NCI-H774 (cell line): ENCODE measurements at places on chromosomes 5 and 9.
A peak's percentile ranks its signal among the peaks of the same experiment; 100 is the strongest.

DNA sequence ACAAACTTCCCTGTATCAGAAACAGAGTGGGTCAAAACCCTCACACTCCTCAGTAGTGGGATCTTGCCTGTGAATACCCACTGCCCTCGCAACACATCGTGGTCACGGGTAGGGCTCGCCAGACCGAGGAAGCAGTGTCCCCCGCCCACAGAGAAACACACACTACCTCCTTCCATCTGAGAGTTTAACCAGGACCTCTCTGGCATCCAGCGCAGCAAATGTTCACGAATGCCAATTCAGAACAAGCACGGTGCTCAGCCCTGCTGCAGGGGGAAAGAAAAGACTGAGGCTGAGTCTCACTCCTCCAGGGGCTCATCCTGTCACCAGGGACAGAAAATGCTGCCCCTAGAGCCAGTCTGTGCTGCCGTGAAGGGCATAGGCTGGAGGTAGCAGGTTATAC lies 42.5 kb upstream of the SYNPO start:
- no peak for DNase-seq

DNA sequence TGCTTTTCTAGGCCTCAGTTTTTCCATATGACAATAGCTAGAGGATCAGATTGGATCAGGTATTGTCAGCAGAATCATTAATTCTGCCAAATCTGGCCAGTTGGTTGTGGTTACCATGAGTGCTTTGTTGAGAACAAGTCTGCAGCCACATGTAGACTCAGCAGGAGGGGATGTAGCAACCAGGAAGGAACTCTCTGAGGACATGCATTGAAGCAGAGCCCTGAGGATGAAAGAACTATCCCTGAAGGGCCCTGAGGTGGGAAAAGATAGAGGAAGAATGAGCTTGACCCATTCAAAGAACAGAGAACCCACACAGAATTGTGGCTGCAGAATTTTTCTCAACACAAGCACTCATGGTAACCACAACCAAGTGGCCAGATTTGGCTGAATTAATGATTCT lies 60.1 kb upstream of the AFAP1L1 start:
- DNase-seq: no peak

DNA sequence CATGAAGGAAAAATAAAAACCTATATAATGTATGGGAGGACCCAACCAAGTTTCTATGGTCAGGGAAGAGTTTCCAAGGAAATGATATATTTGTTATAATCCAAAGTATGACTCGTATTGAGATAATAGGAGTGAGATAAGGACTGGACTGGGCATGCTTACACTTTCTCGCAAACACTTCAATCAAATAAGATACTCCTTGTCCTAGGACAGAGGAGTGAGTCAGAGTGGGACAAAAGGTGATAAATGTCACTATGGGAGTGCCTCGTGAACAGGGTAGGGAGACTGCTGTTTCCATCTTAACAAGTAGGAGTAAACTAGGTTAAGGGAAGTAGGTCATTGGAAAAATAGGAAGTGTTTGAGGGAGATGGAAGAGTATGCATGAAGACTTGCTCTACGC lies 47.2 kb downstream of the MACIR start:
- DNase-seq: no peak

GRCh38 chr5:17076272-17076671 lies 140.2 kb upstream of the MYO10 start:
- no peak for DNase-seq

DNA sequence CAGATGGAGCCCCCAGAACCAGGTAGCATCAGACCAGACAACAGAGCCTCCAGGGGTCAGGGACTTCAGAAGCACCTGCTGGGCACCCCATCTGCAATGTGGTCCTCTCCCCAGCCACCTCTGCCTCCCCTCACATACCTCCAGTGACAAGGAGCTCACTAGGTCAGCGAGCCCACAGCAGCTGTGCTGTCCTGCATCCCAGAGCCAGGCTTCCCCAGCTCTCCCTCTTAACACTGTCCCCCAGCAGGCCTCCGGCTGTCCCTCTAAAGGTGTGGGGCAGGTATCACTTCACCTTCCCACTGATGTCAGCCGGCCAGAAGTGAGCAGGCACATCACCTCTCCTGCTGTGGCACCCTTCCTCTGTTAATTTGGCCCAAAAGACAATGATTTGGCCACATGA lies 83.6 kb downstream of the LMX1B start:
- no peak for DNase-seq

GRCh38 chr5:178287791-178288105 lies 55.1 kb upstream of the PHYKPL start:
- DNase-seq: no peak

GRCh38 chr9:75845806-75846205 lies 44.7 kb upstream of the PCSK5 start:
- no peak for DNase-seq

DNA sequence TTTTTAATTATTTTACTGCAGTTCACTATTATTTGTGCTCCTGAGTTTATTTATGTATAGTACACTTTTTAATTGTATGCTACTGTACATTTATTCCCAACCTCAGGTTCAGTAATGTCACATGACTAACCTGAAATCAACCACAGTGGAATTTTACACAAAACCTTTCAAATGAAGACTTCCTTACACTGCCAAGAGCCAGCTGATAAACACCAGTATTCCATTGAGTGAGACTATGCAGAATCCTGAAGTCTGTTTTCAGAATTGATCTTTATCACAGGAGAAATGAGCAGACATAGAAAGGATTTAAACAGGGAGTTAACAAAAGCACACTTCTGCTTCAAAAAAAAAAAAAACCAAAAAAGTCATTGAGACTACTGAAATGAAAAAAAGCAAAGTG lies 219.5 kb downstream of the PRR16 start:
- no peak for DNase-seq

- no peak for DNase-seq
Measured at GRCh38 chr9:33414268-33414667, 11.9 kb upstream of the AQP7 start.

GRCh38 chr5:168796000-168796399 lies 216.8 kb upstream of the PANK3 start:
- DNase-seq: no peak

DNA sequence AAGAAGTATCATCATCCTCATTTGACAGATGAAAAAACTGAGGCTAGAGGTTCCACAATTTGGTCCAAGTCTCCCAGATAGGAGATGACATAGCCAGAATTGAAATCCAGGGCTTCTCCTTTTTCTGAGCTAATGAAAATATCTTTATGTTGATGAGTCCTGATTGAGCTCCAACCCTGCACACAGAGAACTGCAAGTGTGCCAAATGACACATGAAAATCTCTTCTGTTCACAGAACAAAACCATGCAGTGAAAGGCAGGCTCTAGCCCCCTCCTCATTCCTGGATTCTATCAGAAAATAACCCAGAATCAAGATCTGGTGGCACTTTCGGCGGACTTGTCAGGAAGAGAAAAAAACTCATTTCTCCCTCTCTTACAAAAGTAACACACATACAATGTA lies 124.0 kb downstream of the GLIS3 start:
- DNase-seq: no peak

DNA sequence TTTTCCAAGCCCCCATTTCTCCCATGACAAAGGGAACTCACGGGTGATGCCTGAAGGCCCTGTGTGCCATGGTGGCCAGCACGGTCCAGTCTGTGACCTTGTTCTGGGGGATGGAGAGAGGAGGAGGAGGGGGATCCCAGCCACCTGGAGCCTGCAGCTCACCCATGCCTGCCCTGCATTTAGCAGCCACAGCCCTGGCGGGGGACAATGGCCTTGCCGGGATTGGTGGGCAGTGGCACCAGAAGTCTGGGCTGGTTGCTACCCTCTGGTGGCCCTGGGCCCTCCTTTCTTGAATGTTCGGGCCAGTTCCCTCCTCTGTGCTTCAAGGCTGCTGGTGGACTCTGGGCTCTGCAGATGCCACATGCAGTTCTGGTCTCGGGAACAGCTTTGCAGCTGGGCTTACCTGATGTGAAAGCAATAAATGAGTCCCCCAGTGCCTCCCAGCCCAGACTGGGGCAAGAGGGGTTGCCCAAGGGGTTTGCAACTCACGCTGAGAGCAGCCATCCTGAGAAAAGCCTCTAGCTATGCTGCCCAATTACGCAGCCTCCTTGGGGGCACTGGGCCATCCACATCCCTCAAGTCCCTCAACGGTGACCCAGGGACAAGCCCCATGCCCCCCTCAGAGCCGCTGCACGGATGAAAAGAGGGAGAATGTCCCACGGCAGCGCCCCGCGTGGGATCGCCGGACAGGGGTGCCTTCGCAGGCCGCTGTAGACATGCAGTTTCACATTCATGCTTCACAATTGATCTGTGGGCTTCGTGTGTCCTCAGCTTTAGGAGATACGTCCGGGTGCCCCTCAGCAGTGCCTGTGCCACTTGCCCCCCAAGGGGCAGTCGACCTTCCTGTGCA lies 49.2 kb upstream of the FCN1 start:
- no peak for DNase-seq

DNA sequence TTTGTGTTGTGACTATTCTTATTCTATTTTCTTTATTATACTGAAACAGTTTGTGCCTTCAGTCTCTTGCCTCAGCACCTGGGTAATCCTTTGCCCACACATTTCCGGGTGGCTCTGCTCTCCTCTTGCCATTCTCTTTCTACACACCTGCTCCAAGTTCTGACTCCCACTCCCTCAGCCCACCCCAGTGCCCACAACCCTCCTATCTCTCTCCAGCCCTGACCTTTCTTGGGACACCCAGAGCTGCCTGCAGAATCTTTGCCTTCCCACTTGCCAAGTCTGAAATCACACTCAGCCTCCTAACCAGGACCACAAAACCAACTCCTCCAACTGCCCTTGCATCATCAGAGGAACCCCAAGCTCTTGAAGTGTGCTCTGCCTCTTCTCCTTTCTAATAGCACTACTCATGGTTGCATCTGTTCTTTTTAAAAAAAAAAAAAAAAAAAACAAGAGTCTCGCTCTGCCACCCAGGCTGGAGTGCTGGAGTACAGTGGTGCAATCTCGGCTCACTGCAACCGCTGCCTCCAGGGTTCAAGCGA lies 4.1 kb downstream of the SWI5 start:
- DNase-seq: no peak

DNA sequence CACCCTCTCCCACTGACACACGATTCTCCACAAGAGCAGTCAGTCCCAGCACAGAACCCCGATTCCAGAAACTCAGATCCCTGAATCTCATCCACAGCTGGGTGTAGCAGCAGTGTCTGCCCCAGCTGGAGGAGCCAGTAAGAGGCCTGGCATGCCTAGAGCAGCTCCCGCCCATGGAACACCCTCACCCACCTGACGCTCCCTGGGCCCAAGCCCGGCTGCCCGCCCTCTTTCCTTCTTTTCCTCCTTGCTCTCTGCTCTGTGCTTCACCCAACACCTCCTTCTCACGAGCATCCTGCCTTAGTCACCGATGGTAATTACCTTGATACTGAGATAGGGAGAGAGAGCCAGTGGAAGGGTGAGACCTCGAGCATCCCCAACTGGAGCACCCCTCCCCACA lies 8.7 kb downstream of the PCDH1 start:
- no peak for DNase-seq

- no peak for DNase-seq
Measured at GRCh38 chr5:26662806-26663360, 375.5 kb downstream of the CDH9 start.

DNA sequence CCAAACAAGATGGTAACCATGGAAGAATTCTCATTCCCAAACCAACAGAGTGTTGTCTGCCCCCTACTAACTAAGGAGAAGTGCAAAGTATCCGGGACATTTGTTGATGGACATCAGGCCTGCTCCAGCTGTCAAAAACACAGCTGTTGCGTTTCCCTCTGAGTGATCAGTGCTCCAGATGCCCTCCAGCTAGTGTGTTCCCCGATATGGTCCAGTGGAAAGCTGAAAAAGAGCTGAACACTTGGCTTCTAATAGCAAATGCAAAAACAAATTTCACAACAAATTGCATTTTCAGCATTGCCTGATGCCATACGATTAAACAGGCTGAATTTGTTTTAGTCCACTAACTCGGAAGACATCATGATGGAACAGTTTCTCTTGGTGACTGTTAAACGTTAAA lies 1398.7 kb downstream of the PTPRD start:
- DNase-seq: peak; percentile 39

- DNase-seq: peak; percentile 34
Measured at GRCh38 chr9:20623021-20623747, 885 bp upstream of the MLLT3 start.

DNA sequence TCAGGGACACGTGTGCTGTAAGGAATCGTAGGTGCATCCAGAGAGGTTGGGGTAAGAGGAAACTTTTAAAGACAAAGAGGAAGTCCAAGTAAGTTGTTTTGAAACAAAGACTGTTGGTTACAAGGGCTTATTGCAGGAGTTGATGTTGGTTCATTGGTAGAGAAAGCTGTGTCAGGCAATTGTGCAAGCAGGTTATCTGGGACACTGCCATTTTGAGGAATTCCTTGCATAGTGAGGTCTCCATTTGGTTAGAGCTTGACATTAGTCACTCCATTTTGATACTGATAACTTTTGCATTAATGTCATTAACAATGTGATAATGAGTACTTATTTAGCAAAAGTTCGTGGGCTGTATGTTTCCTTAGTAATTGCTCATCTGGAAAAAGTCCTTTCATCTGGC lies 24.9 kb downstream of the CNOT6 start:
- no peak for DNase-seq

- DNase-seq: no peak
Measured at GRCh38 chr5:34957857-34958690, 28.7 kb downstream of the DNAJC21 start.

DNA sequence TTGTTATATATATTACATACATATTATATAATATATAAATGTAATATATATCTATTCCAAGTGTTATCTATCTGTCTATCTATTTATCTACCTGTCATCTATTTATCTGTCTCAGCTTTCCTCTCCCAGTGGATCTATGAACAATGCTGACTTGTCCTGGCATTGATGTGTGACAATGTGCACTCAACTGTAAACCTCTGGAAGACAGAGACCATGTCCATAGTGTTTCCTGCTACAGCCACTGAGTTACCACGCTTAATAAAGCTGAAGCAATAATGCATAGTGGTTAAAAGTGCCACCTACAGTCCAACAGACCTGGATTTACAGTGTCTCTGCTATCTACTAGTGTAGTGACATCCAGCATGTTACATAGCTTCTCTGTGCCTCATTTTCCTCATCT lies 57.2 kb upstream of the TMED7 start:
- no peak for DNase-seq

DNA sequence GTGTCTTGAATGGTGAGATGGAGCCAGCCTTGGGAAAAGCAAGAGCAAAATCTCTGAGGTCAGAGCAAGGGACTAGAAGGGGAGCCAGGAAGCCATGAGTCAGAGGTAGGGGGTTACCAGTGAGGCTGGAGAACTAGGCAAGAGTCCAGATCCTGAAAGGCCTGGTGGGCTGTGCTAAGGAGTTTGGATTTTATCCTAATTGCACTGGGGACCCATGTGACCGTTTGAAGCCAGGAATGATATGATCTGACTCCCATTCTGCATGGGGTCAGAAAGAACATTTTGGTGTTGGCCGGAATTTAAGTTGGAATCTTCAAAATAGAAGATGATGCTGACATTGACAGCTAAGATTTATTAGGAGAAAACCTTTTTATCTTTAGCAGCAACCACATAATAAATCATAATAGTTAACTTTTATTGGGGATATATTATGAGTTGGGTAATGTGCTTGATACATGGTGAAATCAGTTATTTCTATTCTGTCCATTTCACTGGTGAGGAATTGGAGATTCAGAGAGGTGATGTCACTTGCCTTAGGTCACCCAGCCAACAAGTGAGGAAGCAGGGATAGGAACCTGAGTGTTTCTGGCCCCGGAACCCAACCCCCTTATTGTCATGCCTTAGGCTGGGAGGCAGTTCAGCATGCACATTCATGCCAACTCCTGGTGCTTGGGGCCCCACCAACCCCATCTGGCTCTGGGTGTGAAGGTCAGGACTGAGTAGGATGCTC lies 61.5 kb upstream of the RARS1 start:
- no peak for DNase-seq

GRCh38 chr5:39755986-39756385 lies 331.2 kb upstream of the DAB2 start:
- DNase-seq: no peak
